Sigmoid colon (tissue), 7 donors: ENCODE measurements at places on chromosomes 1 and 21. TPM values are rescaled to one million over a fixed set of nuclear protein-coding genes. Genes with fewer than 3 reads are reported as not detected.

STYXL2 gene
- 0.16 TPM for total RNA-seq

CFAP141 gene
- total RNA-seq = not detected

CYP4Z1 gene
- 1.8 TPM for total RNA-seq

DNA sequence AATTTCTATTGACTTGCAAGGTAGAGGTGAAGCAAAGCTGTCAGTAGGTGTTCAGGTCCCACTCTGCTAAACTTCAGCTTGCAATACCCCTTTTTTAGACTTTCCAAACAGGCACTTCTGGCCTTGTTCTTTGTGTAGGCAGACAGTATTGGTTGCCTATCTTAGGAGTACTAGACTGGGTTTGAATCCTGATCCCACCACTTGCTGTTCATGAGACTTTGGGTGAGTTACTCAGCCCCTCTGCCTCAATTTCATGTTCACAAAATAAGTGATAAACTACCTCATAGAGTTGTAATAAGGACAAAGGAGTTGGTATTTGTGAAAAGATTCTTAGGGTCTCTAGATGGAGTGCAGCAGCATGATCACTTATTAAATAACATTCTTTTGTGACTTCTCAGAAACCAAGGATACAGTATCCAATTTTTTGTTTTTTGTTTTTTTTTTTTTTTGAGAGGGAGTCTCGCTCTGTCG is 5.2 kb downstream of the RCC1 start:
- DNase-seq = no peak

GRCh38 chr21:40540216-40540615 is 306.7 kb downstream of the DSCAM start:
- DNase-seq = no peak

DNA sequence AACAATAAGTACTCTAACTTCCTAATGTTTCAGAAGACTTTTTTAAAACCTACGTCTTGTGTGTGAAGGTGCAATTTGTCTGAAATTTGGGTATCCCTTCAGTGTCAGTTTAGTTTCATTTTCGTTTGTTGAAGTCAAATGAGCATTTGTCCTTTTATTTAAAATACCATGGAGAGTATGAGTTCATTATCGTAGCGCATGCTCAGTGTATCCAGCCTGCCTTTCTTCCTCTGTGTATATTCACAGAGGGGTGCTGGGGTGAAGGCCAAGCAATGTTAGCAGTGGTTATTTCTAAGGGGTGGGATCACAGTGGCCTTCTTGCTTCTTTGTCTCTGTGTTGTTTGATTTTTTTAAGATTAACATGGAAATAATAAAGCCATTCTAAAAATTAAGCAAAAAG is 43.2 kb downstream of the CNN3 start:
- no peak for DNase-seq

GRCh38 chr1:159081626-159082025 is 5.1 kb upstream of the AIM2 start:
- DNase-seq = no peak

DNA sequence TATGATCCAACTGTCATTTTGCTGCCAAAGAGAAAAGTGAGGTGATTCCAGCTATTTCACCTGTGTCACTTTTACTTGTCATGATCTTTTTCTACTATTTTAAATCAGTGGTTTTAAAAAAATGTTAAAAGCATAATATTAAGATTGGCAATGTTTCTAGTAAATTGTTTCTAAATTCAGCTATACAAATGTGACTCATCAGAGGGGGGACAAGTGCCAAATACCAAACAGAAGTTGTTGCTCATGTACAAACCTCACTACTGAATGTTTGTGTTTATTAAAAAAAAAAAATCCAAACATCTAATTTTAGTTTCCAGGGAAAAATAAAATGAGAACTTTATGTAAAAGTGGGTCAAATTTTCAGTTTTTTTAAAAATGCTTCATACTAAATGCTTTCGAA is 346.2 kb upstream of the SNX7 start:
- no peak for DNase-seq

DNA sequence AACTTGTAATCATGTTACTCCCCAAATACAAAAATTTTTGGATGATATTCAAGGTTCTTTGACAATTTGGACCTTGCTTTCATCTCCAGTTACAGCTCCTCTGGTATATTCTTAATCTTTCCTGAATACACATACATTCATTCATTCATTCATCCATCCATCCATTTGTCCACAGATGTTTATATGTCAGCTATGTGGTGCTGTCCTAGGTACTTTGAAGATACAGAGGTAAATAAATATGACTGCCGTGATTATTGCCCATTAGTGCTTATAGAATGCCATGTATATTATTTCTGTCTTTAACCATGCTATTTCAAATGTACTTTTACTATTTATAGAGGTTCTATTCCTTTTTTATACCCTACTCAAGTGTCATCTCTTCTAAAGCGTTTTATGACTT is 72.1 kb downstream of the SYT14 start:
- DNase-seq = no peak

- no peak for DNase-seq
These were observed 10.8 kb upstream of the PADI1 start for GRCh38 chr1:17194133-17194475.

DNA sequence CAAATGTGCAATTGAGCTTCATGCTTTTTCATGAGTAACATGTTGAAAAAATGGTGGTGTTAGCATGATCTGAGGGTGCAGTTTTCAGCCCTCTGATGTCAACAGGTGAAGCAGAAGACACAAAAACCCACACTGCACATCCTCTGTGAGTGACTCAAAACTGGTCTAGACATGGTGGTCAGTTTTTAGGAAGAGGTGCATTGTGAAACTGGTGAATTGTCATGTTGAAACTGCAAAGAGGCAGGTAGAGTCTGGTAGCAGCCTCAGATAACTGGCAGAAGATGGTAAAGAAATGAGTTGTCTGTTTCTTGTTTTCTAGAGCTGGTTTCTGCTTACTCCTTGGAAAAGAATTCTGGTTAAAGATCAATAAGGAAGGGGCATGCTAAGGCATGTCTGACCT is 97.3 kb upstream of the HMCN1 start:
- no peak for DNase-seq
